Activated CD4-positive, CD25-positive, alpha-beta regulatory T cell (primary cell): ENCODE measurements at places on chromosomes 7 and 10.

- DNase-seq: no peak
Observed at GRCh38 chr10:29734640-29734961, 99.8 kb upstream of the SVIL start.

DNA sequence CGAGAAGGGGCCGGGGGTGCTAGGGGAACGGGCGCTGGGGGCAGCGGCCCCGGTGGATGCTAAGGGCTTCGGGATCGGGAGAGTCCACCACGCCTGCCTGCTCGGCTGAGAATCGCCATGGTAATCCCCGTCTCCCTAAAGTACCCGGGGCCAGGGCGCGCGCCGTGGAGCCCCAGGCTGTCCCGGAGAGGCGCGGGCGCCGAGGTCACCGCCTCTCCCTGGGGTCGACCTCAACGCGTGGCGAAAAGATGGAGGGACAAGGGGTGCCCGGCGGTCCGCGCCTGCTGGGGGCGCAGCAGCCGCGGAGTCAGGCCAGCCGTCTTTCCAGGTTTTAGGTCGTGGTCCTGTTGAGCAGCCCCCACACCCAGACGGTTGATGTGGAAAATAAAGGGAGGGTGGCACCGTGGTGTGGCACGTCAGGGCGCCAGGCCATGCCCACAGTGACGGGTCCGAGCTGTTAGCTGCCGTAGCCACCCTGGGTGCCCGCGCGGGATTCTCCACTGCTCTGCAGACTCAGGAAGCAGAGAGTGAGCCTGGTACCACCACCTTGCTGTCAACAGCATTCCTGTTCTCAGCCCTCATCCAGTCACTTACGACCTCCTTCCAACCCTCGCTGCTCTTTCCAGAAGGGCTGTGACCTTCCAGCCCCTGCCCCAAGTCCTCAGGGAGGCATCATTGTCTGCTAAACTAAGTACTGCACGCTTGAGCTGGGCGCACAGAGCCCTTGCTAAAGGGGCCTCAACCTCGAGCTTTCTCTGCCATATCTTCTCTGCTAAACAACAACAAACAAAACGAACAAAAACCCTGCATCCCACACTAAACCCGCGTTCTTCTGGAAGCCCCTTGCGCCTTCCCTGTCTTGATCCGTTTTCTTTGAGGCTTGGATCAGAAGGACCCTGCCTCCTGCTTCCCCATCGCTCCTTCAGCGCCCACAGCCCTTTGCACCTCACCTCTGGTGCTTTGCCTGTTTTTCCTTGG, 666 bp downstream of the SMKR1 start:
- DNase-seq: no peak

- no peak for DNase-seq
Observed at GRCh38 chr7:5477723-5478531, 54.3 kb upstream of the TNRC18 start.

DNA sequence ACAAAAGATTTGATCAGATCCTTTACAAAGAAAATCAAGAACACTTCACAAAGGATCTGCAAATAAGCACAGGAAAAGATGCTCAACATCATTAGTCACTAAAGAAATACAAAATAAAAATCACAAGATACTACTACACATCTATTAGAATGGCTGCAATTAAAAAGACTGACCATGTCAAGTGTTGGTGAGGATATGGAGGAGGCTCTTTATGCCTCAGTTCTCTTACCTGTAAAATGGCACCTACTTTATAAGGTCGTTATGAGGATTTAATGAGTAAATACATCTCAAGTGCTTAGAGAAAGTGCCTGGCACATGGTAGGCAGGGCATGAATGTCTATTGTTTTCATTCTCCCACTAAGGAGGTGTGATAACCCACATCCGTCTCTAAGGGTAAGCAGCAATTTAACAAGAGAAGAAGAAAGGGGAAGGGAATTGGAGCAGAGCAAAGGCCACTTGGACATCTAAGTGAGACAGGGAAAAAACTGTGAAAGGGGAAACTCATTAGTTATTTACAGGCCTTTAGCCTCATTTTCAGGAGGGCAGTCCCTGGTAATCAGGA, 157.5 kb upstream of the NFE2L3 start:
- DNase-seq: no peak

GRCh38 chr7:125681508-125681907, 751.9 kb upstream of the POT1 start:
- DNase-seq: no peak

DNA sequence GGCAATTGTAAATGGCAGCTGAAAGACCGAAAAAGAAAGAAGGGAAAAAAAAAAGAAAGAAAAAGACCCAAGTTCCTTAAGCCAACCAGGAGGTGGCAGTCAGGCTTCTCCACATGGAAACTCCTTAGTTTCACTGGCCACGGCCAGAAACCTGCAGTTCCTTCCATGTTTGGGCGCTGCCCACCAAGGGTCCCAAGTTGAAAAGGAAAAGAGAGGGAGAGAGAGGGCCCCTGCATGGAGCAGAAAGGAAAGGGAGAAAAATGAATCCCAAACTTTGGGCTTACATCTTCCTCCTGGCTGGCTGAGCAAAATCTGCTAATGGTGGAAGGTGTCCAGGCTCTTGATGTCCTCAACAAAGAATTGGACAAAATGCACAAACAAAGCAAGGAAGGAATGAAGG, 31.8 kb upstream of the ABCA13 start:
- DNase-seq: no peak

DNA sequence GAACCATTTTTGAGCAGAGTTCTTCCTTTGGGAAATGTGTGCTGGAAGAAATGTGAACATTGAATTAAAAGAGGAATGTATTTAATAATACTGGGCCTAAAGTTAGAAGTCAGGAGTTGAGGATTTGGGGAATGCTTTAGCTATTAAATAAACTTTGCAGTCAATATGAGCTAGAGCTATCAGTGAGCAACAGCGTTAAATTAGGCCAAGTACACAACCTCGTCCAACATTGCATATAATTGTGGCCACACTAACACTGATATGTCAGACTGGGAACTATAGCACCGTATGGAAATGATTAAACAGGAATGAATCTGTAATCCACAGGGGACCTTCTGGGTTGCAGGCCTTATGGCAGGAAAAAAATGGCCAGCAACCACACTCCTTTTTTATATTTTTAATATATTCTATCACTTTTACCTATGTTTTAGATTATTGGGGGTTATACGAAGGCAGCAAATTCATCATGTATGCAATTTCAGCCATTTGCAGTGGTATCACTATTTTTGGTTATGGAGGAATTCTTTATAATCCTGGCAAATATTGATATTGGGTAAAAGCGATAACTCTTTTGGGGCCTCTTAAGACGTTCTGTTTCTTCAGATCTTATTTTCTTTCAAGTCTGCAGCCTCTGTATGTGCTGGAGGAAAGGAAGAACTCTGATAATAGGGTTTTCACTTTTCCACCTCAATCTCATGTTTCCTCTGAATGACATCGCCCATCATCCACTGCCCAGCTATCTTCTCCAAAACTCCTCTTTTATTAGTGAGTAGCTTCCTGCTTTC, 236.3 kb upstream of the PLXDC2 start:
- no peak for DNase-seq

GRCh38 chr10:73809061-73809818, 2.2 kb downstream of the NDST2 start:
- DNase-seq: no peak

- no peak for DNase-seq
Observed at GRCh38 chr7:19362099-19362498, 216.9 kb upstream of the FERD3L start.

DNA sequence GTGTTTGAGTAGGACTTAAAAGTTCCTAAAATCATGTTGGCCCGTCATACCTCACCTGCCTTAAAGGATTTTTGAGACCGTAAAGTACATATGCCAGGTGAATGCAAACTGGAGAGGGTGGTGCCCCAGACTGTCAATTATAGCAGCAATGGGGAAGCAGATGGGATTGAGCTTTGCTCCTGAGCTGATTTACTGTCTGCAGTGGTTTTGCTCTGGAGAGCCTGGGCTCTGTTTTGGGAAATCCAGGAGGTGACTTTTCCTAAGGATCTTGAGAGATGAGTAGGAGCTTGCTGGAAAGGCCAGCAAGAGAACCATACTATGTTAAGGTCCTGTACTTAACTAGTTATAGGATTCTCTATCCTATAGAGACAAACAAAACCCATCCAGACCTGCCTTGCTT, 43.0 kb downstream of the COL13A1 start:
- no peak for DNase-seq

DNA sequence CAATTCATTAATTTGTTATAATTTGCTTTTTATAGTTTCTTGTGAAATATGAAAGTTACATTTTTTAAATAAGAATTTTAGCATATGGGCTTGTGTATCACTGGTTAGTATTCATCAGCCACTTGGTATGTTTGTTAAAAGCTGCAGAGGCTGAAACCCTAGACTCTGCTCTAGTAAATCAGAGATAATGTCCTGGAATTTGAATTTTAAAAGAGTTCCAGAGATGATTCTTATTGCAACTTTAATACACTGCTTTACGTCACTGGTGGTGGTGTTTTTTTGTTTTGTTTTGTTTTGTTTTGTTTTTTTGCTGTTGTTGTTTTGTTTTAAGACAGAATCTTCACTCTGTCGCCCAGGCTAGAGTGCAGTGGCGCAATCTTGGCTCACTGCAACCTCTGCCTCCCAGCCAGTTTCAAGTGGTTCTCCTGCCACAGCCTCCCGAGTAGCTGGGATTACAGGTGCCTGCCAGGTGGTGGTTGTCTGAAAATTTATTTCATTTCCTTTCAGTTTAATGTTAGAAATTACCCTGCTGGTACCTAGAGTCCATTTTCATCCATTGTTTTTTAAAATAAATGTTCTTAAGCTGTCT, 43.8 kb downstream of the PTPN12 start:
- no peak for DNase-seq

- DNase-seq: no peak
Observed at GRCh38 chr10:13707156-13707881, 120.6 kb downstream of the PRPF18 start.

DNA sequence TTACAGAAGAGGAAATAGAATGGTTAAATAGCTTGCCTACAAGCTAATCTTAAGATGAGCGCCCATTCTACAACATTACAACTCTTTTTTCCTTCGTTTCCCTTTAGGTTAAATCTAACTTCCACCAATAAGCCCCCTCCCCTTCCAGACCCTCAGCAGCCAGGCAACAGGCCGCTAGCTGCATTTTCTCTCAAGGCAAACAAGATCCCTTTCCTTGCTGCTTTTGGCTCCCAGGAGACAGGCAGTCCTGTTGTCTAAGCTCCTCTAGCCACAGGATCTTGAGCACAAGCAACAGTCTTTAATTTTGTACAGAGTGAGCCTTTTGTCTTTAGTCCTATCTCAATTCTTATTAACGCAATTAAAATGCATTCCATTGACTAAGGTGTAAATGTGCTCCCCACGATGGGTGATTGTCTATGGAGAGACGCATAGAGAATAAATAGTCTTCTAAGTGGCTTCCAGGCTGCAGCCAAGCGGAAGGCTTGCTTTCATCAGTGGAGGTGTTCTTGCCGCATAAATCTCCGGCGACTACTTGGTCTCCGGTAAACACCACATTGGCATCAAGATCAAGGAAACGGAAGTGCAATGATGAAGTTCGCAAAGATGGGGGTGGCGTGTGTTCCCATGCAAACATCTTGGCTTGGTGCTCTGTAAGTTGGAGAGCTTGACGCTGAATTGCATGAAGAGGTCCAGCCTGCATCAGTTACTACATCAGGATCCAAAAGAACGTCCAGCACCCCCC, 181.9 kb upstream of the LYZL2 start:
- no peak for DNase-seq

DNA sequence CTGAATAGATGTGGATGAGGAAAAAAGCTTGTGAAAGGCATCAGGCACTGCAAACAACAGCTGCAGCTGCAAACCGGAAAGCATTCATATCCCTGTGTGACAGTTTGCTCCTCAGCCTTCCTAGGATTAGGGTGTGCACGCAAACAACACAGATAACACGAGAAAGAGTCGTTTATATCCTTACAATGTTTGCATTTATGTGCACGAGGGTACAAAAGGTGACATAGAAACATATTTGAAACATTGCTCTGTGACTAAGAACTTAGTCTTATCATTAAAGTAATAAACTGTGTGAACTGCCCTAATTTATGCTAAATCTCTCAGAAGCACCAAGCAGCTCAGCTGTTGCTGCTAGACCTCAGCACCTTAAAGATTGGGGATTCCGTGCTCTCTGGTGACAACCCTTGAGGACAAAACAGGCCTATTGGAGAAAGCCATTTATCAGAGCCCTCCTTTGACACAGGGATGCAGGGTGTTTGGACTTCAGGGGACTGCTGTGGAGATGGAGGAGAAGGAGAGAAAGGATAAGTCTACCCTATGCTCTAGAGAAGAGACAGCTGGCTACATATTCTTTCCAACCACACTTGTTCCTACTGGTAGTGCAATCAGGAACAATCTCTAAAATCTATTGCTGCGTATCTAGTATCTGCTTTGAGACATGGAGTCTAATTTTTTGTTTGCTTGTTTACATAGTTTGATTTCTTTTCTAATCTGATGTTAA, 176.2 kb downstream of the GNAT3 start:
- DNase-seq: no peak

GRCh38 chr10:73910764-73911552, at the start of gene PLAU:
Gene PLAU (plus strand): TSS chr10:73911132. CDS start chr10:73911556, 424 bp downstream.
- DNase-seq: peak; percentile 17

DNA sequence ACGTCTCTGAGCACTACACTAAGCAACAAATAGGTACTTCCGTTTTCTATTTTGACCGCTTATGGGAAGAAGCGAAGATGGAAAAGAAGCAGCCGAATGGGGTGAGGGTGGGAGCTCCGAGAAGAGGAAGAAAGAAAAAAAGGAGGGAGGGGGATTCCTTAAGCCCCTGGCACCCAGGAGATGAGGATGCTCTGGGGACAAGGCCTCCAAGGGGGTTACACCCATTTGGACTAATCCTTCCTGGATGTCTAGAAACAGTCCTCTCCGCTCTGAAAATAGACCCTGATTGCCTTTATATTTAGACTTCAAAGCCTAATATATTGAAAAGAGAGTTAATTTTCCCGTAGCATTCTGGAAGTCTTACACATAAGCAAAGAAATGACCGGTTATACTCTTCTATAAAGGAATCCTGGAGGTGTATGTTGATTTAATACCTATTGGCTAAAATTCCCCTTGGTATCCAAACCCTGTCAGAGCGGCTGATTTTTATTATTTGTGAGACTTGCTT, 676 bp upstream of the HTR7 start:
- DNase-seq: no peak

- DNase-seq: peak; percentile 59
Observed at GRCh38 chr7:151059367-151060112, at the start of gene SLC4A2. Gene SLC4A2 (plus strand): TSS chr7:151059589. CDS start chr7:151061988, 2,399 bp downstream.

DNA sequence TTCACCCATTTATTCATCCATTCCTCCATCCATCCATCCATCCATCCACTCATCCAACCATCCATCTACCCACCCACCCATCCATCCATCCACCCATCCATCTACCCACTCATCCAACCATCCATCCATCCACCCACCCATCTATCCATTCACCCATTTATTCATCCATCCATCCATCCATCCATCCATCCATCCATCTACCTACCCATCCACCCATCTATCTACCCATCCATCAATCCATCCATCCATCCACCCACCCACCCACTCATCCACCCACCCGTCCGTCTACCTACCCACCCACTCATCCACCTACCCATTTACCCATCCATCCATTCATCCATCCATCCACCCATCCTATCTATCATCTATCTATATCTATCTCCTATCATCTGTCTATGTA, 169.4 kb upstream of the SHH start:
- no peak for DNase-seq
